ENCODE measurements at places on chromosomes 6 and 20.

DNA sequence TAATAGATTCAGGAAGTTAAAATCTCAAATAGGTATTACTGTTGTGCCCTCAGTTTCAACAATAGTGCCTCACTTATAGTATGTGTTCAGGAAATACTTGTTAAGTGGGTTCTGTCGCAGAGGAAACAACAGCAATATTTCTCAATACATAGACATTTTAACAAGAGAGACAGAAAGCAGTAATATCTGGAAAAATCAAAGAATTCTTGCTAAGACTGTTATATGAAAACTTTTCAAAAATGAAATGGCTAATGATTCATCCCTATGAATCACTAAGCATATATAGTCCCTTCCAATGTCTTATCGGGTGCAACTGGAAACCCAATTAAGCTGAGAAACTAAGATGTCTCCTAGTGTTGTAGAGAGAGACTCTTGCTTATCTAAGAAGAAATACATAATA is 668.9 kb downstream of the TFAP2A start:
- no peak for DNase-seq

DNA sequence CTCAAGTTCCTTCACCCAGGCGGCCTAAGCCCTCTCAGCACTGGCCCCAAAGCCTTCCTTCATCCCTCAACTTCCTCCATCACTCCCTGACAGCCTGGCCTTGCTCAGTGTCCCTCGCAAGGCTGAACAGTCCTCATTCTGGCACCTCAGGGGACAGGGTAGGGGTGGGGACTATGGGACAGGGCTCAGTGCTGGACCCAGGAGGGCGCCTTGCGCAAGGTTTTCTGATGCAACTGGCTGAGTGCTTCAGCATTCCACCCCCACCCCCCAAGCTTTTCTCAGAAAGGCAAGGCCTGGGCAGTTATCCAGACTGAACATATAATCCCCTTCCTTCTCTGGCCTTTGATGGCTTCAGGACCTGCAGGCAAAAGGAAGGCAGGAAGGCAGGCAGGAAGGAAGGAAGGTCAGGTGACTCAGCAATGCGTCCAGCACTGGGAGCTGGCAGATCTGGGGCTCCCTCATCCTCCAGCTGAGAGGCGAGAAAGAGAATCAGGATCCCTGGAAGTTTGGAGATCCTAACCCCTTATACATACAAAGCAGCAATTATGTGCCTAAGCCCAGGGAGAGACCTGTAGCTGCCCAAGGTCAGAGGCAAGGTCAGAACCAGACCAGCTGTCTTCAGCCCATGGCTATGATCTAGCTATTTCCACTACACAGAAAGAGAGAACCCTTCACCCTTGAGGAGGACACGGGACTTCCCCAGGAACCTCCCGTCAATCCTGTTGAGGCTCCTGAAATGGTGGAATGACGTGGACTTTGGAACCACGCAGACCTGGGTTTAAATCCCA is 8.6 kb upstream of the TRIB3 start:
- no peak for DNase-seq

DNA sequence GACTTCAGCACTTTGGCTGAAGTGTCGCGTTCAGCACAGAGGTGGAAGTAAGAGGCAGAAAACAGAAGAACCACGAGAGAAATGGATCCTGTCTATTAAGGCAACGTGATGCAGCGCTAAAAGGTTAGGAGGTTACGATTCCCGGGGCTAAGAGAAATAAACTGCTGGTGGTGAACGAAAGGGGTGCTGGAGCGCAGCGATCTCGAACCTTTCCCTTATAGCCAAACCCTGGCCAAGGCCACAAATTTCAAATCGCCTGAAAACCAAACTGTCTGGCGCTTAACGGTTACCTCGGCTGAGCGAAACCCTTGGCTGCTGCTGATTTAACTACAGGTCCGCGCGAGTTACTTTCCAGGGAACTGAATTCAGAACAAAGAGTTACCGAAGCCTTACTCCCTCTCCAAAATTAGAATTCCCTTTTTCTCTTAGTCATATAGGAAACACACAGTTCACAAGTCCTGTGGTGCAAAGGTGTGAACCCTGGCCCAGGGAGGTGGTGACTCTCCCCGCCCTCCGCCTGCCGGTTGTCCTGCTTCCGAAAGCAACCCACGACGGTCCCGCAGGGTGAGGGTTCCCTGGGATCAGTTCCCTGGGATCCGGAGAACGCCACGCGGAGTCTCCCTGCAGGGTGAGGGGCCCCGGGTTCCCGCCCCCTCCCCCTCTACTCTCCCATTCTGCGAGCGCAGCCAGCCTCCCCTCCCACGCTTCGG is 1.3 kb upstream of the SLC35D3 start:
- no peak for DNase-seq

DNA sequence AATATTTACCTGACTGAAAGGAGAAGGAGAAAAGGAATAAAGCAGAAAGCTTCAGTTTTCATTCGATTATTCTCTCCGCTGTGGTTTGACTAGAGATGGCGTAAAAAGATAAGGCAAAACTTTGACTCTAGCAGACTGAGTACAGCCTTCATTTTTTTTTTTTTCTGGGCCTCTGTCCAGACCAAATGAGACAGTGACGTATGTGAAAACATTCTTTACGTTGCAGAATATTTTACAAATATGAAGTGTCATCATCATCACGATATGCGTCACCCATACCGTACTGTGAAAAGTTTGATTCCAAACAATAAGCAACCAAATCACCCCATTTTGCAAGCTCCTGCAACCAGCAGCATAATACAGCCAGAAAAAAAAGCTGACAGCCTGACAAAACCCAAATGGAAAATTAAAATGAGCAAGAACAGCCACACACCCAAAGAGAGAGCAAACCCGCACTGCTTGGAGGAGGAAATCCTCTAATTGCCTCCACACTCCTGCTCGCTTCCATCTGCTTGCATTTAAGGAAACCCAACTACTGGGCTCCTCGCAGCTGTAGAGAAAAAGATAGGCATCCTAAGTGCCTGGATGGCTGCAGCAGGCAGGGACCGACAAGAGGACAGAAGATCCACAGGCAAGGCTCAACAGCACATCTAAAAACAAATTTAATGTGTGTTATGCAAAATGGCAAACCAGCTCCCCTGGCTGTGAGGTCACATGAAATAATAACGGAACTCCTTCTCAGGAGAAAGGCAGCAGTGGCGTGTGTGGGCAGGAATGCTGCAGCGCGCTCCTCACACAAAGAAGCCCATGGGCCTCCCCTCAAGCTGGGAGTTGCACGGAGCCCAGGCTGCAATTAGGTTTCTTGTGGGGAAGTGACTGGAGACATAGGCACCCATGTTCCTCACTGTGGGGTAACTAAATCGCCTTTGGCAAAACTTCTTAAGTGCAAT is 113.1 kb downstream of the FYN start:
- no peak for DNase-seq

DNA sequence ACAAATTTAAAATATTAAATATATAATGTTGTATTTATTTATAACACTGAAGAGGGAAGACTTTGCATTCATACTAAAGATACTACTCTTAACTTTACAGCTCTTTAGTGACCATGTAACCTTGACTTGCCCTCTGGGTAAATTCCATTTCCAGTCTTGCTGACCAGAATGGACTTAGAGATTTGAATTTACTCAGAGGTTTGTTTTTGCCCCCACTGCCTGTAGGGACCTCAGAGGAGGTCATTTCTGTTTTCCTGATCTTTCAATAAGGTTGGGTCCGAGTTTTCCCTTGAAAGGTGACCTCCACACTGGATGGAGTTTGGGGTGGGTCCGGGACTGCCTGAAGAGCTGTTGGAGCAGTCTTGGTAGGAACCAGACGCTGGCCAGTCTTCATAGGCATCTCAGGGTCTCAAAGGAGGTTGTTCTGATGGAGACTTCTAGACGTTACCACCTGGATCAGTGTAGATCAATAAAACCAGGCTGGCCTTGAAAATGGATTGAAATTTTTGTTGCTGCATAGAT is 26.0 kb downstream of the DCBLD1 start:
- no peak for DNase-seq

DNA sequence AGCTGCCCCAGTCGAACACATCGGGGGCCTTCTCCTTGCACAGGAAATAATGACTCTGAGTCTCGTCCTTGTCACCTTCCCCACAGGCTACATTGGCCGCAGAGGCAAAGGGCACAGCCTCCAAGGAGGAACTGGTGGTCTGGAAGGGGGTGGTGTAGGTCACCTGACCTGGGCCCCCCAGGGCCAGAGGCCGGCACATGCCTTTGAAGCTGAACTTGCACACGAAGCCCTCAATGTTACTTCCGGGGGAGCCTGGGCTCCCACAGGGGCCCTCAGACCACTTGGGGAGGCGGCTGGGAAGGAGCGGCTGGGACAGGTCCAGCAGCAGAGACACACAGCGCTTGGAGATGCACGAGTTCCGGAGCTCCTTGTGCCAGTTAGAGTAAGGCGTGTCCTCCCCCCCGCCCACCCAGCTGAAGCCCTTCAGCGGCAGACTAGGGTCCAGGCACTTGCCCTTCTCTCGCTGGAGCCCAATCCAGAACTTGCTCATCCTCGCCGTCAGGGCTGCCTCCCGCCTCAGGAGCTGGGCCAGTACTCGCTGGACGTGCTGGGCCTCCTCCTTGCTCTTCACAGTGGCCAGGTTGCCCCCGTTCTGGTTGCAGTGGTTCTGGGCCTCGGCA is 578 bp downstream of the CD93 start:
- no peak for DNase-seq

DNA sequence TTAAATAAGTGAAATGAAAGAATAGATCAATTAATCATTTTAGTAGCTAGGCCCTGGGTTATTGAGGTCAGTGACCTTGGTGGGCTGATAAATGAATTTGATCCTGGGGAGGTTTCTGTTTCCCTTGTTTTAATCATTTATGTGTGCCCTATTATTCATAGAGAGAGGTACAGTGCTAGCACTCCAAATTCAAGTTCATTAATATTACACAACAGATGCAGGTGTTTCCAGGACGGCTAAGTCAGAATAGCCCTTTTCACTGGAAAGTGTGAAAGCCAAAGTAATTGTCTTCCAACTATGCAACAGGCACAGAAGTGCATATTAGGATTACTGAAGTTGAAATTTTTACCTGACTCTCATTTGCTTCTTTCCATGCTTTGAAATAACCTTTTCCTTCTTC is 61.7 kb upstream of the SGK1 start:
- no peak for DNase-seq

DNA sequence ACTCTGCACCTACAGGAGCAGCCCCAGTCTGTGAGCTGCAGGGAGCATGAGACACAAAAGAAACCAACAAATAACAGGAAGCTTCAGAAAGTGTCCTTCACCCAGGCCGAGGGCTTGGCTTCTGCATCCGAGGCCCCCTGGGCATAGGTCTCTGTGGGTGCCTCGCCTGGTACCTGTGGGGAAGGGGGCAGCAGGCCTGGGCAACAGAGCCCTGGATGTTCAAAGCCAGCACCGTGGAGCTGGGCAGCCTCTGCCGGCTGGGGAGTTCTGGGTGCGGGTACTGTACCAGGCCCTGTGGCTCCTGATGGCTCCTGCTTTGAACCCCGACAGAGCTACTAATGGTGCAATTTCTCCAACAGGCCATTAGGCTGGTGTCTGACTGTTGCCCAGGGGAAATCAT is 55.7 kb downstream of the TMEM242 start:
- DNase-seq = no peak

DNA sequence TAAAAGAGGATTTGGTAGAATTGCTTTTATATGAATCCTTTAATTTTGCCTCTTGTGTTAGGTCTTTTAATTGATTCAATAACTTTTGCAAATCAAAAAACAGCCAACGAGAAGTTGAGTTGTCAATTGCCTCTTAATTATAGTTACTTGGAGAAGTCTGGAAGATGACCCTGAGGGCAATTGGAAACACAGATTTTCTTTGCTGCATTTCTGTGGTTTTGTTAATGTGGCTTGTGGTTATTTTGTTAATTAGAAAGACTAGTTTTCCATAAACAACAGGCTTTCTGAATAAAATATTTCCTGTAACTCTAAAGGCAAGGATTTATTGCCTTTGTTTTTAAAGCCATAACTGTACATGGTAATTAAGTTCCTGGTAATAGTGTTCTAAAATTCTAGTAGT is 513.0 kb downstream of the EPHA7 start:
- DNase-seq = no peak

DNA sequence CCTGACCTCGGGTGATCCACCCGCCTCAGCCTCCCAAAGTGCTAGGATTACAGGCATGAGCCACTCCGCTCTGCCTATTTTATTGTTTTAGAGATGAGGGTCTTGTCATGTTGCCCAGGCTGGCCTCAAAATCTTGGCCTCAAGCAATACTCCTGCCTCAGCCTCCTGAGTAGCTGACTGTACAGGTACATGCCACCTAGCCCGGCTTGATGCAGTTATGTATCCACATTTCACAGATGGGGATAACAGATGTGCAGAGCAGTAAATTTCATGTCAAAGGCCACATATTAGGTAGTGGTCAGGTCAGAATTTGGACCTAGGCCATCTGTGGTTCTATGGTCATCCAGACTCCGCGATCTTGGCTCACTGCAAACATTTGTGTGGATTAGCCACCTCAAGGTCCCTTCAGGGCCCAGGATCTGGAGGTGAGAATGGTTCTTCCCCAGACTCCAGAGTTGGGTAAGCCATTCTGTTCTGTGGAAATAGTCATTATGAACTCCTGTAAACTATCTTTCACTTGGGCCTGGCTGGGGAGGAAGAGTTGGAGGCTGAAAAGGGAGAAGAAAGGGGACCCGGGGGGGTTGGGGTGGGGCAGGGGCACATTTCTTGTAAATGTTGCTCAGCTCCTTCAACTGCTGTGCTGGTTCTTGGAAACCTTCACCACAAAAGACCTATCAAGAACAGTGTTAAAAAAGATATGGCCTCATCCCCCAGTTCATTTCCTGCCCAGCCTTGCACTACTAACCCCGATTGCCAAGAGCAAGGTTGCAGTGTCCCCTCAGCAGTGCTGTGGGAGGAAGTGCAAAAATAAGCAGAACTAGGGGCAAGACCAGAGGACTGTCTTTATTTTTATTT is 13.0 kb downstream of the PIM1 start:
- DNase-seq = peak; percentile 31

DNA sequence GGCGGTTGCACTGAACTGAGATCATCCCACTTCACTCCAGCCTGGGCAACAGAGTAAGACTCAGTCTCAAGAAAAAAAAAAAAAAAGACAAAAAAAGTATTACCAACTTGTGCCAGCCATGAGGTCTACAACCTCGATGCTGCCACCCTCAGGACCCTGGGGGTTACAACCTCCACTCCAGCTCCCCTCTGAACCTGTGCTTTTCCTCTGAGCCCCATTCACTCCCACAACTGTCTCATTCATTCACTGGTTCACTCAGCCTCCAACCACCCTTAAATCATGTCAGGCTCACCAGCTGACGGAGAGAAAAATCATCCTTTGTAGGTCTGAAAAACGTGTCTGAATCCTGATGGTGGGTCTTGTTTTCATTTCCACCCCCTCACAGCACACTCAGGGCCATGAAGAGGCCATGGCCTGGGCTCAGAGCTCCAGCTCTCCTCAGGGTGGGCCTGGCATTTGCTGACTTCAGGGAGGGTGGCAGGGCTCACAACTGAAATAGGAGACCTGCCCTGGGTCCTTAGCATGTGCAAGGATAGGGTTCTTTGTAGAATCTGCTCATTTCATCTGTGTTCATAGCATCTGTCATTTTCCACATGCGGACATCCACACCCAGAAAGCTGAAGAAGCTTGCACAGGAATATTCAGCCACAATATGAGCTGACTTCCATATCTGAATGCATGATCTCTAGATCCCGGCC is 1.9 kb upstream of the ULBP1 start:
- peak; percentile 48 for DNase-seq

Measured in stimulated activated CD4-positive, alpha-beta T cell treated with anti-CD3 and anti-CD28 coated beads, Interleukin-4, amount 100 ng/mL, for 1 hour (primary cell).